Caco-2 (cell line): ENCODE measurements at places on chromosomes 7 and 10. TPM values are rescaled to one million over a fixed set of nuclear protein-coding genes. Genes with fewer than 3 reads are reported as not detected.

DNA sequence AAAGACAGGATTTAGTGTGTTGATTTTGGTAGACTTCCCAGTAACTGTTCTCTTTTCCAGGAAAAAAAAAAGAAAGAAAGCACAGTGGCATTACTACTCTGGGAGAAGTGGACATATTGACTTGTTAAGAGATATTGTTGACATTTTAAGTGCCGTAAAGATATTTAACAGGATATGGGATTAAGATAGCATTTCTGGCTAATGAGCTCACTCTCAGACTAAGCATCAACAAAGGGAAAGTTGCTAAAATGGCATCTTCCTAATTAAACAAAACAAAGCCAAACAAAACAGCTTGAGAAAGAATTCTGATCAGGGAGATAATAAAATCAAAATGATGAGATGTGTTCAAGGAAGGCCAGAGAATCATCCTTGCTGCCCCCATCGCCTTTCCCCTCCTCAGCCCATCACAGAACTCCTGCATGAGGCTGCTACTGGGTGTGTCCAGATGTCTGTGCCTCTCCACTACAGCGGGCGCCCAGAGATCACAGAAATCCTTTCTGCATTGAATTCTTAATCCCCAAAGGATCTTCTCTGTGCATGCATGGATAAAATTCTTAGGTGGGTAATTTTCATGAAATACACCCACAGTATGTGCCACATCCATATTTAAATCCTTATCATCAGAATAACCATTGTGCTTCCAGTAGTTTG, 270.5 kb downstream of the POU6F2 start:
- no peak for DNase-seq

The PHKG1 gene
- total RNA-seq, result 1.1 and 1.6 TPM in 2 replicates

The CH25H gene
- total RNA-seq, result not detected in 2 replicates

GRCh38 chr10:77117501-77117900, 520.1 kb downstream of the KCNMA1 start:
- no peak for DNase-seq

DNA sequence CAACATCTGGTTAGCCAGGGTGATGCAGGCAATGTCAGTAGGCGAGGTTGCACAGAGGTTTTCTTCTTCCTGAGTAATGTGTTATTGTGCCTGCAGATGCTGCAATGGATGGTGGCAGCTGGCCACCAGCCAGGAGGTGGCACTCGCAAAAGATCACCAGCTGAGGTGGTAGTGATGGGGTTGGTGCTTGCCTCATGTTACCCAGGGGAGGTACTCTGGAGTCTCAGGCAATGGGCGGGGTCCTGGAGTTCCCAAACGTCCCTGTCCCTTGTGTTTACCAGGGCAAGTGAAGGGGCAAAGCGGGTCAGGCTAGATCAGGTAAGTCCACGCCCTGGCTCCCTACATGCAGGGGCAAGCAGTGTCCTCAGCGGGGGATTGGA, 21.1 kb downstream of the CLRN3 start:
- DNase-seq, result no peak

GRCh38 chr7:93150200-93150835, 2.1 kb upstream of the SAMD9L start:
- no peak for DNase-seq

DNA sequence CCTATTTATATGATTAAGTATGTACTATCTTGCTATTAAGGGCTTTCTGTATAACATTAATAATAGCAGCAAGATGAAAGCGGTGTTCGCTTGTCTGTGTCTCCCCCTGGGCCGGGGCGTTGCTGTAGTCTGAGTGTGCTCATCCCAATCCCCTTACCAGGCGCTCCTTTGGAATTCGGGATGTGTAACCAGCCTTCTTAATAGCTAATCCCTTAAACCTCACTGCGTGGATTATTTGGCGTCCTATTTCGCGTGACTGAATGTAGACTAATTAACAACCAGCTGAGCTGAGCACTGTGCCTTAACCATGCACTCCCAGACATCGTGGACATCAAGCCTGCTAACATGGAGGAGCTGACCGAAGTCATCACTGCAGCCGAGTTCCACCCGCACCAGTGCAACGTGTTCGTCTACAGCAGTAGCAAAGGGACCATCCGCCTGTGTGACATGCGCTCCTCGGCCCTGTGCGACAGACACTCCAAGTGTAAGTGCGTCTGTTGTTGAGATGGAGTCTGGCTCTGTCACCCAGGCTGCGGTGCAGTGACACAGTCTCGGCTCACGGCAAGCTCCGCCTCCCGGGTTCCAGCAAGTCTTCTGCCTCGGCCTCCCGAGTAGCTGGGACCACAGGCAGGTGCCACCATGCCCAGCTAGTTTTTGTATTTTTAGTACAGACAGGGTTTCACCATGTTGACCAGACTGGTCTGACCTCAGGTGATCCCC, 36.6 kb downstream of the BNIP3 start:
- DNase-seq, result no peak

DNA sequence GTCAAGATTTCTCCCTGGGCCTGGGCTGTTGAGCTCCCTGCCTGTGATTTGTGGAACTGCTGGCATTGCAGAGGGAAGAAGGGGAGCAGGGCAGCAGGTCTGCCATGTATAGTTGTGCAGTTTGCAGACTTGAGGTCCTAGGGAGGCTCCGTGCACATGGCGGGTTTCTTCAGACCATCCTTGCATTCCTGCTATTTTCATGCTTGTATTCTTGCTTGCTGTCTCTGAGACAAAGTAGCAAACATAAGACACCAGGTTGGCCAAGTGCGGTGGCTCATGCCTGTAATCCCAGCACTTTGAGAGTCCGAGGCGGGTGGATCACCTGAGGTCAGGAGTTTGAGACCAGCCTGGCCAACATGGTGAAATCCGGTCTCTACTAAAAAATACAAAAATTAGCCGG, 61.1 kb downstream of the NPTX2 start:
- no peak for DNase-seq

DNA sequence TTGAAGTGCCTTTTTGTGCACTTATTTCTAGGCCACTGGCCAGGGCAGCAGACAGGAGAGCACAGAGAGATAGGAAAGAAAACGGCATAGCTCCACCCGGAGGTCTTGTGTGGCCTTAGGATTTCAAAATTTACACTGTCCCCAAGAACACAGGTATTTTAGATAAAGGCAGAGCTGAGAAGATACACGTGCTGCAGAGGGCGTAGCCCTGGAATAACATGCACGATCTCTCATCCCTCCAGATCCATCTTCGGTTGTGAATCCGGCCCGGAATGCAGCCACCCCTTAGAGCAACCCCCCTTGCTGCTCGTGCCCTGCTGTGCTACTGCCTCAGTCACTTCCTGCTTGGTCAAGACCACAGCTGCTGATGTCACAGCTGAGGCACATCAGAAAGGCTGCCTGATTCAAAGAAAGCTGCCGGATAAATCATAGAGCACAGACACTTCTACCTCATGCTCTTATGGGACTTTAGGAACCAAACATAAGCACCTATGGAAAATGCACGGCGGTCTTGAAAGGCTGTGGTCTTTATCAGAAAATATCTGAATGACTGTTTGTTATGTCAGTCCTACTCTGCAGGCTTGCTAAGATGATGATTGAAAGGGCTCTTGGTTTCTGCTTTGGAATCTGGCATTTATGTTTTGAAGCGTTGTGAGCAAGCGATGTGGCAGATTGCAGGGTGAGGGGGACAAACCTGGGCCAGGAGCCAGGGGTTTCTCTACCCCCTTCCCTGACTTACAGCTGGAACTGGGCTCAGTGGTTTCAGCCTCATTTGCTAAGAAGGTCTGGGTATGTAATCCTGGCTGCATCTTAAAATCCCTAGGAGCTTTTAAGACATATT, 152.0 kb downstream of the SVIL start:
- peak; percentile 18 for DNase-seq

DNA sequence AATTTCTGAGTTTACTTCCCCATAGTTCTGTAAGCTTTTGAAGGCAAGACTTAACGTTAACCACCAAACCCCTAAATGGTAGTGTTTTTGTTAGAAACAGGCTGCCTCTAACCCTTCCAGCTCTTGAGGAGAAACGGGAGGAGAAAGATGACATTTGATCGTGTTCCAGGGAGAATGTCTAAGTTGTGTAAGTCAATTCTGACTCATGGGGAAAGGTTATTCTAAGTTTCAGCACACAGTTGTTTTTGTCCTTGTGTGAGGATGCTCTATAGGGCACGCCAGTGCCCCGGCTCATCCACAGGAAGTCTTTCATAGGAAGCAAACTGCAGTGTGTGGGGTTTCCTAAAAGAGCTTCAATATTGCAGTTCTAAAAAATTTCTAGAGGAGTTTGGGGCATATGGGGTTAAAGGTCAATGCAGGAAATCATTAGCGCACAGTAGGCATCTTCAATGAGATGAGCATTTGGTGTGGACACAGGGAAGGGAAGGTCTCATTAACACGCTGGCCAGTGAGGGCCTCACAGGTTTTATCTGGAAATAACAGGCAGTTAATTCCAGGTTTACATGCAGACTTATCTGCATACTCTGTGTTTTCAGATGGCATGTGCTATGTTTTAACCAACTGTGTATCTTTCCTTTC, 638.2 kb upstream of the IGFBP3 start:
- DNase-seq, result no peak

DNA sequence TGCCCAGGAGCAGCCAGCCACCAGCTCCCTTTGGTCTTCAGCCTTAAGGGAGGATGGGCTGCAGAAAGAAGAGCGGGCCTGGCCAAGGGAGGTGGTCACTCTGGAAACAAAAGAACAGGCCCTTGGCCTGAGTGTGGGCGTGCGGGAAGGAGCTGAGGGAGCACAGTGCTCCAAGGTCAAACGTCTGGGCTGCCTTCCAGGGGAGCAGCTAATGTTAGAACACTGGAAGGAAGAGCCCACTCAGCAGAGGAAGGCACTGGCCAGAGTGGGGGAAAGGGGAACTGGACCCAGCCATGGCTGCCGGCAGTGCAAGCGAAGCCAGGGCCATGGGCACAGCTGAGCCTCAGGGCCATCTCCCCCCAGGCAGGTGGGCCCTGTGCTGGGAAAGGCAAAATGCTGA, 42.7 kb downstream of the FAM53B start:
- DNase-seq, result no peak

DNA sequence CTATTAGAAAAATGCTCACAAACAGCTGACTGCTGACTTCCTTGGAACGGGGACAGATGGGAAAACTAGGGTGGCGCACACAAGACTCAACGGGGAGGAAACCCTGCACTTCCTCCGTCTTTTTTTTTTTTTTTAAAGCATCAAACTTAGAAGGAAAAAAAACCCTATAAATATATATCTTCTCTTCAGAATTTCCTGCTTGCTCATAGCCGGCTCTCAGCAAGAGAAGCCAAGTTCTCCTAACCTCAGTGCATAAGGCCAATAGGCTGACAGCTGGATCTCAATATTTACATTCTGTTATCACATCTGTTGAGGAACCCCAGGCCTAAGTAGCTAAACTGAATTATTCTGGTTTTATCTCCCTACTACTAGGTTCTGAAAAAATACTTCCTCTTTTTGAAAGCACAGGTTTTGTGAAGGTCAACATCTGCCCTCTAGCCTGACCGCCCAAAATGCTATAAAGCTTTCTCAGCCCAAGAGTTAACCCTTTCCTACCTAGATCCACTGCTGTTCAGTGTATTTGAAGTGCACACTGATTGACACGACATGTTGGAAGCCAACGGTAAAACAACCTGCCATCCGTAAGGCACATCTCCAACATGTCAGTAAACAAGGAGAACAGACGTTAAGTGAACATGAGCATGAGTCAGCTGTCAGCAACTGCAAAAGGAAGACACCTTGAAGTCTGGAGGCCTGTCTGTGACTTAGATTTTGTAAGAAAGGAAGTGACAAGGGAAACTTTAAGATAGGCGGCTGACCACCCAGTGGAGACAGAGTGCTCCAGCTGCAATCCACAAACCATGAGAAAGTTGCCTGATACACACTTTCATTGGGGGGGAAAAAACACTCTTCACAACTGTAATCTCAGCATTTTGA, 83.8 kb downstream of the EBLN1 start:
- no peak for DNase-seq

- DNase-seq, result peak; percentile 78
Observed at GRCh38 chr7:55255496-55256445, 109.4 kb upstream of the LANCL2 start.
